Cortex of kidney (tissue), 1 donor: ENCODE measurements at places on chromosomes 11 and 22.

DNA sequence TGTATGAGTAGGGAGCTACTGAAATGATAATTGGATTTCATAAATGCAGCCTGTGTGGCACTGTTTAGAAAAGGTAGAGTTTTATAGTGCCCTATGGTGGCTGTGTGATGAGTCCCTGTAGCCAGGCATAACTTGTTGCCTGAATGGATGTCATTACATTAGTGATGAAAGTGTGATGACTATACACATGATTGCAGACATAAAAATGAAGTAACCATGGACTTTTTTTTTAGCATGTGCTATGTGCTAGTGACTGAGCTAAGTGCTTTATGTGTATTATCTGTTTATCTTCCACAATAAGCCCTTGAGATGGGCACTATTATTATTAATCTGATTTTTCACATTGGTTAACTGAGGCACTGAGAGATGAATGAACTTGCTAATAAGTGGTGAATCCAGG, 13.5 kb upstream of the GRAMD1B start:
- DNase-seq: no peak

GRCh38 chr11:106917973-106918372, 100.3 kb downstream of the GUCY1A2 start:
- DNase-seq: no peak

DNA sequence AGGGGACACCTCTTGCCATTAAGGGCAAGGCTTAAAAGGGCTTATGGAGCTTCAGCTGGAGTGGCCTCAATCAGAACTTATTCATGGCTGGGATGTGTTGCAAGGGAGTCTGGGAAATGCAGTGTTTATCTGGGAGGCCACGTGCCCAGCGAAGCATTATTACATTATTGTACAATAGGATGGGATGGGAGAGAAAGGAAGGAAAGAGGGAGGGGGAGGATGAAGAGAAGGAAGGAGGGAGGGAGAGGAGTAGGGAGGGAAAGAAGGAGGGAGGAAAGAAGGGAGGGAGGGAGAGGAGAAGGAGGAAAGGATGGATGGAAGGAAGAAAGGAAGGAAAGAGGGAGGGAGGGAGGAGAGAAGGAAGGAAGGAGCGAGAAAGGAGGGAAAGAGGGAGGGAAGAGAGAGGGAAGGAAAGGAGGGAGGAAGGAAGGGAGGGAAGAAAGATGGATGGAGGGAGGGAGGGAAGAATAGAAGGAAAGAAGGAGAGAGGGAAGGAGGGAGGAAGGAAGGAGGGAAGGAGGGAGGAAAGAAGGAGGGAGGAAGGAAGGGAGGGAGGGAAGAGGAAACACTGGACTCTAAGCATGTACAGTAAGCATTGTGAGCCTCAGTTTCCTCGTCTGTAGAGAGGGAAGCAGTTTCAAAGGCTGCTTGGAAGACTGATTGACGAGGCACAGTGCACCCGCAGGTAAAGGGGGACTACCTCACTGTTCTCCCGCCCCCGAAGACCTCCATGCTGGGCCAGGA, 62.2 kb downstream of the MYEOV start:
- no peak for DNase-seq

DNA sequence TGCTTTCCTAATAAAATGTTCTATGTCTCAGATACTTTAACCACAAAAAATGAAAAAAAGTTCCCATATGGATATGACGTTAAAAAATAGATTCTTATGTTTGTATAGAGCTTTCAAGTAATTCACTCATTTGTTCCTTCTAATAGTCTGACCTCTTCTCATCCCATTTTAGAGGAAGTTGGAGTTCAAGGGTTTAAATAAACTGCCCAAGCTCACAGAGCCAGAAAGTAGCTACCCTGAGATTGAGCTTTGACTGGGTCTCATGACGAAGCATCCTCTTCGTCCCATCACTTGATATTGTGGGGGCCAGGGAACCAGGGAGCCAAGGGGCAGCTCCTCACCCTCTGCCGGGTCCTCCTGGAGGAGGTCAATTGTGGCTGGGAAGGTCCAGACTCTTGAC, 116.3 kb downstream of the CCDC81 start:
- no peak for DNase-seq

DNA sequence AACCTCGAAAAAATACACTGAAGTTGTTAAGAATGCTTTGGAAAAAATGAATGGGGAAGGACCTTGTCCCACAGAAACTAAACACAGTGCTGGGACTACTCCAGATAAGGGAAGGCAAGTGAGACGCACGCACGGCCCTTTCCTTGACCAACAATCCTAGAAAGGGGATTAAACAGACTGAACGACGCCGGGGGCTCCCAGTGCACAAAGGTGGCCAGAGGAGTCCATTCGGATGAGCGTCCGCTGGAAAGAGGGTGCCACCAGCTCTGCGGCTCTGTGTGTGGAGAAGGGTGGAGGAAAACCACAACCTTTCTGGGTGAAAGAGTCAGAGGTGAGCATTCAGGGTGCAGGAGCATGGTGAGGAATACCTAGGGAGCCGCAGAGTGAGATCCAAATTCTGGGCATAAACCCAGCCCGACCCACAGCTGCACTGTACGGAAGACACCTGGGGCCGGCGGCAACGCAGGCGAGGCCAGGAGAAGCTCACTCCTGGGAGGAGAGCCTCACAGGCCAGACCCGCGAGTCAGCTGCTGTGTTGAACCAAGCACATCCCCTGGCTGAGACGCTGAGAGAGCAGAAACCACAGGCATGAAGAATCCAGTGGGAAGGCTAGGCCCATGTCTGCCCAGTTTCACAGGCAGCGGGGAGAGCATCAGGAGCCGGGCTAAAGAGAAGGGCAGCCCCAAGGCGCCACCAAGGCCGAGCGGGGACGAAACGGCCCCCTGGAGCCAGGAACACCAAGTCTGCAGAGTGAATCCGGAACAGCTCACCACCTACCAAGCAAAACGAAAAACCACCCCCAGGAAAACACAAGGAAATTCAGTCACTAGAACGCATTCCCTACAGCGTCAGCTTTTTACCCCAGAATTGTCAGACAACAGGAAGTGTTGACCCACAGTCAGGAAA, 177.1 kb downstream of the BRD1 start:
- no peak for DNase-seq
